ENCODE measurements at places on chromosomes 5 and 9. TPM values are rescaled to one million over a fixed set of nuclear protein-coding genes. Genes with fewer than 3 reads are reported as not detected.

GRCh38 chr5:158033076-158033475 is 174.1 kb upstream of the CLINT1 start:
- no peak for DNase-seq

DNA sequence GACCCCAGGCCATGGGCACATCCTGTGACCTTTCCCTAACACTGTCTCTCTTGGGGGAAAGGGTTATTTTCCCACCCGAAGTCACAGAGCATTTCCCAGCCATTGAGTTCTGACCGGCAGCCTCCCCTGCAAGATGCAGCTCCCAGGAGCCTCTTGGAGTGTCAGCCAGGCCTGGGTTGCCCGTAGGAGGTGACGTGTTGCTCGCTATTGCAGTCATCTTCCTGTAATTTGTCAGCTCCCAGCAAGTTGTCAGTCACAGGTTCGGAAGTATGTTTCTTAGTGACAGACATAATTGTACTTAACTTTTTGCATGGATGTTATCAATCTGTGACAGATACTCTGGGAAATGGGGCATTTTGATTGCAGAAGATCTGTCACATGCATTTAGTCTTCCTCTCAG is 74.5 kb downstream of the MVB12B start:
- DNase-seq: no peak

Gene HSPB3
- total RNA-seq: not detected

DNA sequence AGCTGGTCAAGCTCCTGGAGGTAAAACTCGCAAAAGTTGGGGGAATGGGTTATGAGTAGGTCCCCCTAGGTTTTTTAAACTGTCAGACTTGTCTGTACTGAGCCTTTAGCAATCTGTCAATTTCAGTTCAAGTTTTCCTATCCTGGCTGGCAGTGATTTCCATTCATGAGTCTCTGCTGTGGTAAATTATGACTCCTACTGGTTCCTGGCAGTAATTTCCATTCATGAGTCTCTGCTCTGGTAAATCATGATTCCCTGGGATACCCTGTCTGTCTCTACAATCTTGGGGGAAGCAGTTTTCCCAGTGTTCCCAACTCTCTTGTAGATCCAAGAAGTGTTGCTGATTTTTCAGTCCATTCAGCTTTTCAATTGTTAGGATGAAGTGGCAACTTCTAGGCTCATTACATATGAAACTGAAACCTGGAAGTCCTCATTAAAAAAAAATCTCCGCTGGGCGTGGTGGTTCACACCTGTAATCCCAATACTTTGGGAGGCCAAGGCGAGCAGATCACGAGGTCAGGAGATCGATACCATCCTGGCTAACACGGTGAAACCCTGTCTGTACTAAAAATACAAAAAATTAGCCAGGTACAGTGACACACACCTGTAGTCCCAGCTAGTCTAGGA is 91.3 kb upstream of the GPBP1 start:
- DNase-seq: no peak

Gene SHISAL2B
- total RNA-seq: not detected

Gene PLPP7
- 11.1 TPM for total RNA-seq

DNA sequence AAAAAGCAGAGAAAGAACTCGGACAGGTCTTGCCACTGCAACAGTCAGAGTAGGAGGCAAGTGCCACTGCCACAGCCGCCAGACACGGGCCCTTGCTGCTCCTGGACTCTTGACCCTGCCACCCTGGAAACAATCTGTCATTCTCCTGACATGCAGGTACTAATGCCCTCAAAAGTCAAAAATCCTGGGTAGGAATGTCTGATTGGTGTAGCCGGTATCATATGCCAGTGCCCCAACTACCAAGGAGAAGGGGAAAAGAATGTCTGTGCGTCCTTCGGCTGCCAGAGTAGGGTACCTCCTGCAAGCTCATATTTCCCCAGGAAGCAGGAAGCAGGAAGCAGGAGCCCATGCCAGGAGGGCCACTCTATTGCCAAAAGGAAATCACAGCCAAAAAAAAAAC is 30.5 kb upstream of the F2RL1 start:
- no peak for DNase-seq

- no peak for DNase-seq
Measured at GRCh38 chr5:116626945-116627679, 52.5 kb upstream of the SEMA6A start.

Gene BAAT
- 0.14 TPM for total RNA-seq

GRCh38 chr5:139676406-139676805 is 28.3 kb downstream of the CXXC5 start:
- DNase-seq: no peak

DNA sequence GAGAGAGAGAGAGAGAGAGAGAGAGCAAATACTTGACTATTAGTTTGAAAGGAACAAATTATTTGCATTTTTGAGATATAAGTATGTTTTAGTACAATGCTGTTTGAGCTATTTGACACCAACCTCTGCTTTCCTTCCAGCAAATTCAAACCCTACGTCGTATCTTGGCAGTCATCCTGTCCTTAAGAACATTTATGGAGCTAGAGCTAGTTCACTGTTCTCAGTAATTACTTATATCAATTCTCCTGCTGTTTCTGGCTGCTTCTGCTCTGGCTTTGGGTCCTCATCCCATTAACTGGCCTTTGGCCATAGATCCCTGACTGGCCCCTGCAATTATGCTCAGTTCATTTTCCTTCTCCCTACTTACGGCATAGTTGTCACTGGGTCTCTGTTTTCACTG is 19.9 kb upstream of the ERAP2 start:
- DNase-seq: no peak

Gene RAPGEF1
- total RNA-seq: 136 TPM

GRCh38 chr5:134084570-134084969 is 29.9 kb upstream of the TCF7 start:
- DNase-seq: no peak

DNA sequence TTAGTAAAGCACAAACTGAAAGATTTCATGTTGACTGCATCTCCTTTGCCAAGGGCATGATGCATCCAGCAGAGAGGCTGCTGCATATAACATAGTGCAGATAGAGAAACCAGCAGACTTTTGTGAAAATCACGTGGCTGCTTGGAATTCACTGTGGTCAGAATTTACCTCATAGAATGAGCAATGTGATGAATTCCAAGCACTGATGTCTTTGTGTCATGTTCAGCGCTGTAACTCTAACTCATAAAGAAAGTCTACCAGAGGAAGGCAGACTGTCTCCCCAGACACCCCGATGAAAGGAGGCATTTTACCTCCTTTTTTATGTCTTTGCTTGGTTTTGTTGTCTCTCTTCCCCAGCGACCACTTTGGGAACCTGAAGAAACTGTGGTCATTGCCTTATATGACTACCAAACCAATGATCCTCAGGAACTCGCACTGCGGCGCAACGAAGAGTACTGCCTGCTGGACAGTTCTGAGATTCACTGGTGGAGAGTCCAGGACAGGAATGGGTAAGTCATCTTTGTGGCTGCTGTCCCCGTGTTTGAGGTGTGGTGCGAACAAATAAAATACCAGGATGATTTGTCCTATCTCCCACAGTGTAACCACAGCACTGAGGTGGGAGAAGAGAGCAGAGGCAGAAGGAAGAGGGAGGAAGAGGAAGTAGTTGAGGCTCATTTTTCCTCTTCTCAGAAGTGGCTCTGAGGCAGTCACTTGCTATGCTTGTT is 42.0 kb downstream of the ITK start:
- no peak for DNase-seq

GRCh38 chr9:78892182-78892581 is 595.3 kb downstream of the PSAT1 start:
- no peak for DNase-seq

DNA sequence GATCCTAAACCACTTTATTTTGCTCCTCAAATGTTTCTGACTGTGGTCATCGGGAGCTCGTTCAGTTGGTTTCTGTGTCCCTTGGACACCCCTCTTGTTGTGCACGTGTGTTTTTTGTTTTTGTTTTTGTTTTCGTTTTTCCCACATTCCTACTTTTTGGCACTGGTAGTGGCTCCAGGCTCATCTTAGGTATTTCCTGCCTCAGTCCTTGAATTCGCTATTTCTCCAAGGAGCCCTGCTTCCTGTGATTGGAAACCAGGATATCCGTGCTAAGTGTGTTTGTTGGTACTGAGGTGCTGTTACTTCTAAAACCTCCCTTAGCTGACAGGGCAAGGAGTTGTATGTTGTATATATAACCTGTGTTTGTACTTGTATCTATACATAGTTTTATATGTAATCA is 5.9 kb downstream of the HMCN2 start:
- no peak for DNase-seq

GRCh38 chr9:7507026-7507425 is 292.6 kb downstream of the DMAC1 start:
- no peak for DNase-seq

DNA sequence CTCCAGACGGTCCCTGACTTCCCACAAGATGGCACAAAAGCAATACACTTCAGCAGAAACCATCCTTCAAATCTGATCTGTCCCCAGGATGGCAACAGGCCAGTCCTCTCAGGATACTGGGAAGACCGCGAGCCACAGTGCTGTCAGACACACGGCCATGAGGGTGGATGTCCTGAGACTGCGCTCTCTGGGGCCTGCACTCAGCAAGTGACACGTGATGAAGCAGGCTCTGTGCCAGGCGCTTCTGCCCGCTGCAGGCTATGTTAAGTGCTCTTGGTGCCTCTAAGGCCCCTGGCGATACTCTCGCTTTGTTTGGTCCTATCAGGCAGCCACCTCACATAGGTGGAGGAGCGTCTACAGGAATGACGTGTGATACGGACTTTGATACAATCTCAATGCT is 7.1 kb downstream of the BRD9 start:
- no peak for DNase-seq

Gene GPX8
- total RNA-seq: 15.4 TPM

GRCh38 chr5:148806520-148806931 is 19.9 kb upstream of the ADRB2 start:
- no peak for DNase-seq

GRCh38 chr9:128972956-128973355 is 25.5 kb downstream of the NUP188 start:
- DNase-seq: peak; percentile 29

- DNase-seq: peak; percentile 28
Measured at GRCh38 chr5:154273028-154273617, 82.6 kb downstream of the GALNT10 start.

- no peak for DNase-seq
Measured at GRCh38 chr5:153539983-153540382, 49.5 kb downstream of the GRIA1 start.

DNA sequence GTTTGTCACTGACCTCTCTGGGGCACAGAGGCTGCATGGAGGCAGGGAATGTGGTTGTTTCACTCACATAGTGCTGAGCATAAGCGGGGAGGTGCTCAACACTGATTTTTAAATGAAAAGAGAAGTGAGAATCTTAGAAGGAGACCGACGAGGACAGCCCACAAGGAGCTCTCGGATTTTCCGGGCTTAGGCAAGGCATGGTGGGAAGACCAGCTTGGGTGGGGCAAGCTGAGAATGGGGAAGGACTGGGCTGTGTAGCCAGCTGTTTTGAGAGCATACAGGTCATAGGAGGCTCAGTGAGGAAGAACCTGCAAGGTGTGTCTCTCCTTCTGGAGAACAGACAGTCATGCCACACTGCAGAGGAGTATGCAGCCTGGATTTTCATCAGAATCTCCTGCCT is 86.0 kb upstream of the TNFSF8 start:
- DNase-seq: no peak

DNA sequence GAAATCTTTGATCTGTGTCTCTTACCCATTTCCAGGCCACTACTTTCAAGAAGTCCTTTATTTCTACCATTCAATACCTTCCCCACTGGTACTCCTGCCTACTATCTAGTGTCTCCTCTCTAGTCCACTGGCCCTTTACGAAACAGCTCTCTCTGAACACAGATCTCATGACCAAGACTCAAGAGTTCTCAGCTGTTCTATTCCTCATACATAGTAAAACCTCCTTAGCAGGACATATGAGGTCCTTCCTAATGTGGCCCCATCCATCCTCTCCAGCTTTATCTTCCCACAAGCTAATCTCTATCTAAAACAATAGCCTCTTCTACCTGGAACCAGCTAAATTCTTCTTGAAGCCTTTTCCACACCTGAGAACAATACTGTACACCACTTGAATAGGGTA is 2.6 kb downstream of the TEX10 start:
- no peak for DNase-seq

- DNase-seq: no peak
Measured at GRCh38 chr9:92749071-92749933, 15.3 kb downstream of the BICD2 start.

DNA sequence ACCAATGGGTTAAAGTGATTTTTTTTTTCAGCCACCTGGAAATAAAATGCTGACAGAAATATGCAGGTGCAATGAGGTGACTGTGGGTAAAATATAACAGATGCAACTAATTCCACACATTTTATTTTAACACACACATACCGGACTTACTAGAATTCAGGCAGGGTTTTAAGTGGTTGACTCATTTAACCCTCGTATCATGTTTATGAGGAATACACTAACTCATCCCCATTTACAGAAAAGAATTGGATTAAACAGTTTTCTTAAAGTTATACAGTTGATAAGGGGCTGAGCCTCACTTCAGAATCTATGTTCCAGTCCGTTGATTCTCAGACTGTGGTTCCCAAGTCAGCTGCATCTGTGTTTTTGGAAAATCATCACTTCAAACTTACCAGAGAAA is 207.5 kb downstream of the CHSY3 start:
- no peak for DNase-seq

Gene RASGRF2
- total RNA-seq: 2.7 TPM

GRCh38 chr9:100277166-100277979 is 75.4 kb downstream of the TEX10 start:
- DNase-seq: no peak
